Putamen (tissue), 1 donor: ENCODE measurements at places on chromosomes 2 and 18.

DNA sequence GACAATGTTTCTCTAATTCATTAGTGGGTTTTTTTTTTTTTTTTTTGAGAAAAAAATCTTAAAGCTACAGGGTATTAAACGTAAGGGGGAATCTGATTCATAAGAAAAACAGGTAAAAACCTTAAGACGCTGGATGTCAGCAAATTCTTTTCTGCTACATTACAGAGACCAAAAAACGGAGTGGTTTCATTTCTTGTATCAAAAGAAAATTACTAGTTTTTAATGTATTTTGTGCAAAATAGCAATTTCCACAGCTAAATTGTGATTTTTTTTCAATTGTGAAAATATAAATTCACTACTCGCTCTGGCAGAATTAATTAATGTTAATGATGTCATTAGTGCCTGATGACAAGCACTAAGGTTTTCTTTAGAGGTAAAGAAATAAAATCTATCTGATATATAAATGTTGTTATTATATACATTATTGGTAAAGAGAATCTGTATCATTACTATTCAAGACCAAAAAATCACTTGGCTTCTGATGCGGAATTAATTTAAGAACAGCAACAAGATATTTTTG lies 9.9 kb downstream of the OTX1 start:
- no peak for DNase-seq

DNA sequence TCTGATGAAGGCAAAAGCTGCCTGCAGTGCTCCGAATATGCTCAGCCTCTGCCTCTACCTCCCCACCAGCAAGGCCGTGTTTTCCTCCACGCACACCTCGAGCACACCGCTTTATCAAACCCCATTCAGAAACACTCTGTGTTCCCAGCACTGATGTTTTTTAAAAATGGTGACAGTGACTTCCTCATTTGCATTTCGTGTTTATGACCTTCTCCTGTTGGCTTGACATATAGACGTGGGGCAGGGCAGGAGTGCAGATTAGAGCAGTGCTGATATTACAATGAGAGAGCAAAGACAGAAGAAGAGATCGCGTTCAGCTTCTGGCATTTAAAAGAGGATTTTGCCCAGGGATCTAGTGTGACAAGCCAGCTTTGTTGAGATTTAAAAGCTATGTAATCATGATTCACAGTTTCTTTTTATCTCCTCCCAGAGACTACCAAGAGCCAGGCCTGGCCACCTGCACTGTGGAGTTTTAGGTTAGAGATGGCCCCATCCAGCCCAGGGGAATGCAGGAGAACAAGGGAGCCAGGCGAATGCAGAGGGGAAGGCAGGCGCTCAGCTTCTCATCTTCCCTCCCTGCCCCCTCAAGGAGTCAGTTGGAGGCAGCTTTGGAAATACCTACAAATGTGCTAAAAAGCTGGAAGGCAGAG lies 61.5 kb upstream of the NEDD4L start:
- no peak for DNase-seq

DNA sequence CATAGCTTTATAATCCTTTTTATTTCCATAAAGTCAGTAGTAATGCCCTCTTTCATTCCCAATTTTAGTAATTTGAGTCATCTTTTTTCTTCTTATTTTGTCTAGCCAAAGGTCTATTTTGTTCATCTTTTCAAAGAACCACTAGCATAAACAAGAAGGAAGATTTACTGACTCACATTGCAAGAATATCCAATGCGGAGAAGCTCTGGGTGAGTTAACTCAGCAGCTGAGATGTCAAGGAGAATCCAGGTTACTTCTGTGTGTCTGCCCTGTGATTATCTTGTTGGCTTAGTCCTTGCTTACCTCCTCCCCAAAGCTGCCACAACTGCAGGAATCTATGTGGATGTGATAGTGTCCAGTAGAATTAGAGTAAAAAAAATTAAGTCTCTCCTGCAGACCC lies 311.4 kb upstream of the NCKAP5 start:
- no peak for DNase-seq

DNA sequence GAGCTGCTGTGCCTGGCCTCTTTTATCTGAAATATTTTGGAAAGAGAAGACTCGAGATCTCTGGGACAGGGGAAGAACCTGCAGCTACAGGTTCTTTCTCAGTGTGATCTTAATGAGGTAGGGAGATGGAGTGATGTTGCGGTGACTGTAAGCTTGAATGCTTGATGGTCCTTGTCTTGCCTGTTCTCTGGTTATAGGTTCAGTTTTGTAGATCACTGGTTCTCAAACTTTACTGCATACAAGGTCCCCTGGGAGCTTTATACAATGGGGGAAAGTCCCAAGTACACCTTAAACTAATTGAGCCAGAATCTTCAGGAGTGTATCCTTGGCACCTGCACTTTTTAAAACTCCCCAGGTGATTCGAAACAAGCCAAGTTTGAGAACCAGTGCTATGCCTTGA lies 136.7 kb upstream of the CXCR4 start:
- no peak for DNase-seq

- DNase-seq, result no peak
Measured at GRCh38 chr2:40130251-40130994, 321.5 kb downstream of the SLC8A1 start.

DNA sequence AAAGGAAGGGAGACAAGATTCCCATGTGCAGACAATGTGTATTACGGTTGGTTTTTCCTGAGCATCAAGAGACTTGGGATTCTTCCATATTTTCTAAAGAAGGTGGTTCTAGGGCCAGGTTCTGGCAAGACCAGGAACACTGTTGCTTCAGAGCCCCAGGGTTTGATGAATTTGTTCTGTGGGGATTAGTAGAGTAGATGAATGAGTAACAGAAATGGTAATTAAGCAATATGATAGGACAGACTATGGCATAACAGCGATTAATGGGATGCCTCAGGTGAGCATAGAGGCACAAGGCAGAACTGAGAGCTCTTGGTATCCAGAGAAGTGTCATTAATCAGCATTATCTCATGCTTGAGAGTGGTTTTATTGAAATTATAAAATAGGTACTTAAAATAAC lies 82.8 kb upstream of the PNPT1 start:
- DNase-seq, result no peak
